ENCODE measurements at places on chromosomes 7 and 10. TPM values are rescaled to one million over a fixed set of nuclear protein-coding genes. Genes with fewer than 3 reads are reported as not detected.

The GNGT1 gene
- total RNA-seq, result not detected

The KEL gene
- total RNA-seq, result not detected

The SLIT1 gene
- 1.0 TPM for total RNA-seq

The HOXA9 gene
- not detected for total RNA-seq

The ABCC2 gene
- 0.45 TPM for total RNA-seq

The ACTL6B gene
- total RNA-seq, result not detected

The TAS2R5 gene
- 9.8 TPM for total RNA-seq
